Stimulated activated CD4-positive, alpha-beta T cell treated with anti-CD3 and anti-CD28 coated beads, Interleukin-4, amount 100 ng/mL, for 1 hour (primary cell): ENCODE measurements at places on chromosomes 1 and 21.
A peak's percentile ranks its signal among the peaks of the same experiment; 100 is the strongest.

- peak; percentile 88 for DNase-seq
Measured at GRCh38 chr1:161021165-161021969, 415 bp upstream of the F11R start.

DNA sequence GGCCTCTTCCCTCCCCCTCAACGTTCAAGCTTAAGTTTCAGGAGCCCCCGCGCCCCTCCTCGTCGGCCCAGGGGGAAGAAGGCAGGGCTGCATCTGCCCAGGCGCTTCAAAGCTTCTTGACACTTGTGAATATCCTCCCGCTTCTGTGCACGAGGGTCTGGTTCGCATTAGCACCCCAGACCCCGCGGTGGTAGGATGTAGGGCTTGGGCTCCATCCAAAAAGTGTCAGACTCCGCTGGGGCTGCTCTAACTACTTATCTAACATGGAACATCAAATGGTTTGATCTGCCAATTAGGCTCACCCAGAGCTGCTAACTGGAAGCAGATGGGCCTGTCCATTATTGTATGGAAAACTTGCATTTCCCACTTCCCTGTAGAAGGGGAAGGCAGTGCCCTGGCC is 28.9 kb downstream of the TAS1R2 start:
- DNase-seq: no peak

GRCh38 chr1:106458866-106459265 is 597.6 kb upstream of the PRMT6 start:
- no peak for DNase-seq

DNA sequence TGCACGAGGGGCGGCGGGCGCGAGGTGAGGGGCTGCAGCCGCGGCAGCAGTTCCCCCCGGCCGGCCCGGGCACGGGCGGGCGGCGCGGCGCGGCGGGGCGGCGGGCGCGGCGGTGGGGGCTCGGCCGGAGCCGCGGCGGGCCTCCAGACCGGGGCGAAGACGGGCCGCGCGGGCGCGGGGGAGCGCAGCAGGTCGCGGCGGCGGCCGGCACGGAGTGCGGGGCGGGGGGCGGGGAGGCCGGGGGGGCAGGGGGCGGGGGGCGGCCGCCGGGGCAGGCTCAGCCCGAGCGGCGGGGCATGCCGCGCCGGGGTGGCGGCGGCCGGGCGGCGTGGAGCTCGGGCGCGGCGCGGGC is 311 bp downstream of the IRF2BP2 start:
- no peak for DNase-seq

DNA sequence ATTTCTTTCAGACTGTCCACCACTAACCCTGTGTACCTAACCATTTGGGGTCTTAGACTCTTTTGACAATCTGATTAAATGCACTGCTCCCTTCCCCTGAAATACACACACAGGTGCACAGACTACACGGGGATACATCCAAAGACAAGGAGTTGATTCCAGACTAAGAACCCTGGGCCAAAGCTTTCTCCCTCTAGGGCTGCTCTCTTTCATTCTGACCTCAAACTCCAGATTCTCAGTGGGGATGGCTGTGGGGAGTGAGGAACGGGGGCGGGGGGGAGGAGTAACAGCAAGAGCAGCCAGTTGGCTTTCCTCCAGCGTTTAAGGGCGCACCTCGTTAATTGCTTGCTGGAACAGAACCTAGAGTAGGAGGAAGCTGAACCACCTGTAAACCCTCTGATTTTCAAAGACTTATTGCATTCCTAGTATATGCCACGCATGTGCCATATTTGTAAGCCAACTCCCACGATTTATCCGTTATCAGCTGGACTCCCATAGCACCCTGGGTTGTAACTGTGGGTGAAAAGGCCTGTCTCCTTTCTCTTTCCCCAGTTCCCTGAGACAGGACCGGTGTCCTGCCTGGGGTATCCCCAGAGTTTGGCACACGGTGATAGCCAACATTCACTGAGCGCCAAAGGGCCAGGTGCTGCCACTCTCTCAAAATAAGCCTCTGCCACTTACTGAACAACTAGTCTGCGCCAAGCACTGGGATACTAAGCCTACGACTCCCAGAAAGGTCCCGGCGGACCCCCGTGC is 920 bp downstream of the MTHFR start:
- peak; percentile 37 for DNase-seq

GRCh38 chr1:21857840-21858670 is 46.0 kb downstream of the LDLRAD2 start:
- no peak for DNase-seq

- no peak for DNase-seq
Measured at GRCh38 chr1:187876775-187877174, 1048.0 kb downstream of the PLA2G4A start.
